ENCODE measurements at places on chromosomes 6 and 20.
A peak's percentile ranks its signal among the peaks of the same experiment; 100 is the strongest.

GRCh38 chr6:49423817-49424216 lies 39.2 kb downstream of the MMUT start:
- no peak for DNase-seq

GRCh38 chr6:164882236-164882635 lies 427.2 kb downstream of the C6orf118 start:
- DNase-seq, result no peak

DNA sequence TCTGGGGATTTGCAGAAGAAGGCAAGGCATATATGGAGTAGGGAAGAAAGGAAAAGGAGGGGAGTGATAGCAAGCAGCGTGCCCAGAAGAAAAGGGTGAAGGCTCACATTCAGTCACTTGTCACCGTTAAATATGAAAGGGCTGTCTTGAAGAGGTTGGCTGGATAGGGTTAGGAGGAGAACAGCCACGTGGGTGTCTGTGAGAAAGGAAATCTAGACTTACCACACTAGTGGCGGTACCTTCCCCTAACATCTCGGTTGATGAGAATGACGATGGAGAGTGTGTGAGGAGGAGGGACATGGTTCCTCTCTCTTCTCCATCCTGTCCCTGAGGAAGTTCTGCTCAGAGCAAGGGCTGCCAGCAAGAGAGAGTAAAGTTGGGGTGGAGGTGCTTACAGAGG lies 74.3 kb upstream of the CCN6 start:
- no peak for DNase-seq

DNA sequence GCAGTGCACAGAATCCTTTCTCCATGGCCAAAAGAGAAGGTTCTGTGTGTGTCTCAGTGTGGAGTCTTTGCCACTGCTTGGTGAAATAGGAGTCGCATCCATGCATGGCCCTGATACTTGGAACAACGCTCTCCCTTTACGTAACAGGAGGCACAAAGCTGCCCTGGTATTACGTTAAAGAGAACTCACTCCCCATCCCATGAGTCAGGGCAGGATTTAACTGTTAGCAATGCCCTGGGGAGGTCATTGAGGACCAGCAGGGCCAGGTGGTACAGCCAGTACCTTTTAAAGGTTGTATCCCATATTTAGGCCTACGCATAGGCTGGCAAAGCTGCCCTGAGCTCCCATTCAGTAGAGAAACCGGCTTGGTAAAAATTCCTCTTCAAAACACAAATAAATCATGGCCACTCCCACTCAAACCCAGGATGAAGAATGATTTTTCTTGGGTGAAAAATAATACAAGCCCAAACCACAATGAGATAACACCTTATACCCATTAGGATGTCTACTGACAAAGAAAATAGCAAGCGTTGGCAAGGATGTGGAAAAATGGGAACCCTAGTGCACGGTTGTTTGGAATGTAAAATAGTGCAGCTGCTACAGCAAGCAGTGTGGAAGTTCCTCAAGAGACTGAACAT lies 37.1 kb downstream of the MYLK4 start:
- DNase-seq, result no peak

DNA sequence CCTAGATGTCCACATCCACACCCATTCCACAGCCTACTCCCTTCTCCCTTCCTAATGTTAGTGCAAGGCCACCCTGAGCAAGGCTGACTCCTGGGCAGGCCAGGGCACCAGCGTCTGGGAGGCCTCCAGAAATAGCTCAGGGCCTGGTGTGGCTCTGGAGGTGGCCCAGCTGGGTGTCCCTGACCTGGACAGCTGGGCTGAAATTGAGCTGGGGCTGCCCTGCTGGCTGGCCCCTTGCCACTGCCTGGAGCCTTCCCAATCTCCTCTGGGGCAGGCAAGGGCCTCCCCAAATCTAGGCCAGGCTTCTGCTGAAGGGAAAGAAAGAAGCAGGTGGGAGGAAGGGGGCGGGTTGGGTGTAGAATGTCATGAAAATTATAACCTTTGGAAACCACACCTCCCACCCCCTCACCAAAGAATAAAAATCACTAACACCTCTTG lies 2.1 kb downstream of the FAM110A start:
- peak; percentile 36 for DNase-seq
